ENCODE measurements at places on chromosomes 13 and 19.

GRCh38 chr13:44365008-44365407 is 8.6 kb upstream of the SERP2 start:
- DNase-seq: no peak

- DNase-seq: no peak
Measured at GRCh38 chr19:1093811-1094553, 1.2 kb downstream of the POLR2E start.

GRCh38 chr13:106048386-106048785 is 487.1 kb downstream of the EFNB2 start:
- no peak for DNase-seq

GRCh38 chr13:94595001-94595949 is 677 bp downstream of the TGDS start:
- peak; percentile 40 for DNase-seq

DNA sequence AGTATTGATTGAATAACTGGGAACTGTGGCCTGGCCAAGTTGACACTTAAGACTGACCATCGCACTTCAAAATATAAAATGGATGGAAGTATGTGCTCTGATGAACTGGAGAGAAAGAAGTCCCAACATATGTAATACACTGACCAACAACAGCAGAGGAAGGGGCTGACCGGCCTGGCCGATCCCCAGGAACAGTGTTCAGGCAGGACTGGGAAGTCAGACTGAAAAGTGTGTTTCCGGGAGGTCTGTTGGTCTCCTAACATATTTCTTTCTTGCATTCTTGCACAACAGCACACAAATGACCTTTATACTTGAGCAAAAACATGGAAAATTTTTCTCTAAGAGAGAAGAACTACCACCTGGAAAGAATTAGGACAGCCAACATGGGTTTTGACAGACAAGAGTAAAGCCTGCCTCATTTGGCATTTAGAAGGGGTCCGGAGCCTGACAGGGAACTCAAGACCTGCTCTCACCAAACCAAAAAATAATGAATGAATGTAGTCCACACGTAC is 297.8 kb downstream of the OXGR1 start:
- no peak for DNase-seq

DNA sequence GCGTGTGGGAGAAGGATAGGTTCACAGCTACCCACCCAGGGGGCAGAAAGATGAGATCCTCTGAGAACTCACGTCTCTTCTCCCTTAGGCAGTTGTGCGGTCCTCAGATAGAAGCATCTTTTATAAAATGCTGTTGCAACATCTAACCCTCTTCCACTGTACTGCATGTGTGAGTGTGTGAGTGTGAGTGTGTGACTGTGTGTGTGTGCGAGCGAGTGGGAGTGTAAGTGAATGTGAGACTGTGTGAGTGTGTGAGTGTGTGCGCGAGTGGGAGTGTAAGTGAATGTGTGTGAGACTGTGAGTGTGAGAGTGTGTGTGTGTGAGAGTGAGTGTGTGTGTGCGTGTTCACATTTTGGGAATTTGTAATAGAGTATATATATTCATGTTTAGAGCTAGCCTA is 55.6 kb upstream of the F7 start:
- no peak for DNase-seq

DNA sequence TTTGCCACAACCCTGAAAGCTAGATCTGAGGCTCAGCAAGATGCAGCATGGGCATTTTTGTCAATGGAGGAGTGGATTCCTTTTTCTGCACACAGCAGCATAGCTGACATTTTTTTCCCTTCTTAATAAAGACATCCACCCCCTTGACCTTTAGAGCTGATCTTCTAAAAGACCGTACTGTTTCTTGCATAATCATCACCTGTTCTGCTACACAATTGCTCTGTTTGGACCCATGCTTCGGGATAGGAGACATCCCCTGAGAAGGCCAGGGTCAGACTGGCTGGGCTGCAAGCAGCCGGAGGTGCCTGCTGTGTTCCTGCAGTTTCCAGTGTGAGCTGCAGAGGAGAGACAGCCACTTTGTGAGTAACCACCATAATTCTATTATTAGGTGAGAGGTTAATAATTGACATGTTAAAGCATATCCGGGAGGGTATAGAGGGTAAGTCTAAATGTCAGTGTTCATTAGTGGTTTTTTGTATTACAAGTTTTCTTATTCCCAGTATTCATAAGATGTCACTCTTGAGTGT is 108.5 kb upstream of the C1QTNF9B start:
- DNase-seq: peak; percentile 37

DNA sequence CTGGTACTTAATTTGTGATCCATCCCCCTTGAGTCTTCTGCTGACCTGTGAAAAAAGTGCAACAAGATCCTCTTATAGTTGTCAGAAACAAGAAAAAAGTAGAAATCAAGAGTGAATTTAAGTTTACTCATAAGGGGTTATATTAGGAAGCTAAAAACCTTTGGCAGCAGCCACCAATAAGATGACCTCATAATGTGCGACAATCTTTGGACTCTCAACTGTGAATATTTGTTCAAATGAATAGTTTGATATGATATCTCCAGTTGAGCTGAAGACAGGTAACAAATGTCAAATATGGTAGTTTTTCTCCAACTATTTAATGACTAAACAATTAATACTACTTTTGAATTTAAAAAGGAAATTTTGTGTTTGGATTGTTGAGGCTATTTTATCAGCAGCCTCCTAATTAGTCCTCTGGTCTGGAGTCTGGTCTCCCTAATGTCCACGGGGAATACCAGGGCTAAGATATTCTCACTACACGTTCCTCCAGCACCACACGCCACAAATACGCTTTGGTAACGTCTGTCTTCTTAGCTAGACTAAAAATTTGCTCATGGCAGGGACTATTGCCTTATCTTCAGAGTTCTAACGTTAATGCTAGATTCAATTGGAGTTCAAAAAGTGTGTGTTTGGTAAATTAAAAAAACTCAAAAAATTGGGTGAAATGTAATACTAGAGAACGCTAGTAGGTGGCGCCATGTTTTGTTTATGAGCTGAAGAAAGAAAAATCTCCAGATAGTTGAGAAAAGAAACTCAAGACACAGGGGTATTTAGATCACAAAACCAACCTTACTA is 51.0 kb upstream of the PDX1 start:
- DNase-seq: peak; percentile 27

DNA sequence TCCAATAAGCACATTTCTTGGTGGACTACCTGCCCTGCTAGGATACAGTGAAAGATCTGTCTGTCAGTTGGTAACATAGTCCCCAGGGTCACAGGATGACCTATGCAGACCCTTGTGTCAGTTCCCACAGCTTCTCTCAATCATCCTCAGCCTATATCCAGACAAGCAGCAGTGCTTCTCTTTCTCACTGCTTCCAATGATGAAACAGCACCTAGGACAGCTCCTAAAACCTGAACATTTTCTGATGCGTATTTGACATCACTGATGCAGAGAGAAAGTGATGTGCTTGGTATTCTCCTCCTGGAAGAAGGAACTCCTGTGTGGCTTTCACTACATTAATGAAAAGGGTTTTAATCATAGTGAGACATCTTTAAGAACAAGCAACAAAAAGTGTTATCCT is 43.7 kb downstream of the ZNF557 start:
- no peak for DNase-seq

DNA sequence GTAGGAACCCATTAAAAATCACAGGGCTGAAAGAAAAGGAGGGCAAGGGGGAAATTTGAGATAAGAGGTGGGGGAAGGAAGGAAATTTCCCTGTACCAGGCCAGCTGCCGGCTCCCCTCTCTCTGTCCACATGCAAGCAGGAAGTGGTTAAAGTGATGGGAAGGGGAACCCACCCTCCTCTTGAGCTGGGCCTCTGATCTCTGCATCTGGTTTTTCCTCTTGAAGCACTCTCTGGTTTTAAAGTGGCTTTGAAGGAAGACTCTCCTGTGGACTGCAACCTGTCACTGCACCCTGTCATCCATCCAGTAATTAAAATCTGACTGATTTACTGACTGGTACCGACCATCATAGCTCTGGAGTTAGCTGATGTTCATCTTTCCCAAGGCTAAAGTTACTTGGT is 239.6 kb downstream of the TSHZ3 start:
- no peak for DNase-seq

GRCh38 chr13:76027131-76027530 is 391.0 kb downstream of the LMO7 start:
- no peak for DNase-seq

- no peak for DNase-seq
Measured at GRCh38 chr13:33352526-33352925, 67.0 kb upstream of the STARD13 start.

GRCh38 chr19:45769821-45770191 is 754 bp upstream of the SIX5 start:
- DNase-seq: peak; percentile 66

DNA sequence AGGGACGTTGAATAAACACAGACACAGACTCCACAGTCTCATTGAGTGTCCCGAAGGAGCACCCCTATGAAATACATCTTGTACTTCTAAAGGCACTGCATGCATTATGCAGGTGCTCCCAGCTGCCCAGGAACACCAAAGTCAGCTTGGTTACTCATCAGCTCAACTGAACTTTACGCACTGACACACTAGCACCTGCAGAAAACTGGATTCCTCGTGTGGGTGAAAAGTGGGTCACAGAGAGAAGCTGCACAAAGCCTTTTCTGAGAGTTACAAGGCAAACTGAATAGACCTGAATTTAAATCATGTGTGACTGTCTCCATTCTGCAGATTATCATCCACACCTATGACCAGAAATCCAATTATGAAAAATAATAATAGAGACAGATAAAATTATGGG is 527.5 kb upstream of the NBEA start:
- no peak for DNase-seq

DNA sequence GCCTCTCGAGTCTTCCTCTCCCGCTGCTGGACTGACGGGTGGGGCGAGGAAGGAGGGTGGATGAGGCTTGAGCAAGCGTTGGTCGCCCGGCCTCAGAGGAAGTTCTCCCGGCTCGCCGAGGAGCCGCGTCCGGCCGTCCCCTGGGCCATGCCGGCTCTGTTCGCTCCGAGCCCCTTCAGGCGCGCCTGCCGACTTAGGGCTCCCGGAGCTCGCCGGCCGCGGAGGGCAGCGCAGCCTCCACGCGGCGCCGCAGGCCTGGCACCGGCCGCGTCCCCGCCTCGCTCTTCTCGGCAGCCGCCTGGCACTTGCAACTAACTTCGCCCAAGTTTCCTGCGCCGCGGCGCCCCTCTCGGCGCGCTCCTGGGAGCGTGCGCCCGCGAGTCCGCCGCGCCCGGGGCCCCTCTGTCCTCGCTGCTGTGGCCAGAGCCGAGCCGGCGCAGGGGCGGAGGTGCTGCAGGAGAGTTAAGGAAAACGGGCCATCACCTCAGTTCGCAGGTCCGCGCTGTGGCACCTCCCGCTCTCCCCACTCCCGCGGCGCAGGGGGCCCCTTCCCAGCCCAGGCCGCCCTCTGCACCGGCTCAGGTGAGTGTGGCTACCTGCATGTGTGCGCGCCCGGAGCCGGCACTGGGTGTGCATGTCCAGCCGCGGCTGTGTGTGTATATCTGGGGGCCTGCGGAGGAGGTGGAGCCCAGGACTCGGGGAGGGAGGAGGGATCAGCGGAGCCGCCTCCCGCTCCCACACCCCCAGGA is 641 bp upstream of the SOX21 start:
- peak; percentile 13 for DNase-seq

DNA sequence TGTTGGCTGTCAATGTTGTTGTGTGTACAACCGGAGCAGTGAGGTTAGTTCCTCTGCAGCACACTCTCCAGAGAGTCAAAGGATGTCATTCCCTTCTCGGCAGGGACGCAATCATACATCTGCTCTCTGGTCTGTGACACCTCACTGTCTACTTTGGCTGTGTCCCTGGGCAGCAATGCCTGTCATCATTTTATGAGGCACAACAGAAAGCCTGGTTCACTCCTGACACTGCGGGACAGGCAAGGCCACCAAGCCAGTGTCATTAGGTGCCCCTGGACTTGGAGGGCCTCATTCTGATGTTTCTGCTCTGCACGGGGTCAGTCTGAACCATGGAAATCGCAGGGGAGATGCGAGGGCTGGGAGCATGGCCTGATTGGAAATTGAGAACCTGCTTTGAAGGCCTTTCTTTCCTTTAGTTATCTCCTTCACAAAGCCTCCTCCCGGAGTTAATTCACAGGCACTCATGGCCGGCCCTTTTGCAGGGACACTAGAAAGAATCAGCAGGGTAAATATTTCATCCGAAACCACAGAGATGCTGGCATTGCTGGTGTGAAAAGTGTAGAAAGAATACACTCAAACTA is 284.4 kb downstream of the ZNF536 start:
- DNase-seq: no peak

DNA sequence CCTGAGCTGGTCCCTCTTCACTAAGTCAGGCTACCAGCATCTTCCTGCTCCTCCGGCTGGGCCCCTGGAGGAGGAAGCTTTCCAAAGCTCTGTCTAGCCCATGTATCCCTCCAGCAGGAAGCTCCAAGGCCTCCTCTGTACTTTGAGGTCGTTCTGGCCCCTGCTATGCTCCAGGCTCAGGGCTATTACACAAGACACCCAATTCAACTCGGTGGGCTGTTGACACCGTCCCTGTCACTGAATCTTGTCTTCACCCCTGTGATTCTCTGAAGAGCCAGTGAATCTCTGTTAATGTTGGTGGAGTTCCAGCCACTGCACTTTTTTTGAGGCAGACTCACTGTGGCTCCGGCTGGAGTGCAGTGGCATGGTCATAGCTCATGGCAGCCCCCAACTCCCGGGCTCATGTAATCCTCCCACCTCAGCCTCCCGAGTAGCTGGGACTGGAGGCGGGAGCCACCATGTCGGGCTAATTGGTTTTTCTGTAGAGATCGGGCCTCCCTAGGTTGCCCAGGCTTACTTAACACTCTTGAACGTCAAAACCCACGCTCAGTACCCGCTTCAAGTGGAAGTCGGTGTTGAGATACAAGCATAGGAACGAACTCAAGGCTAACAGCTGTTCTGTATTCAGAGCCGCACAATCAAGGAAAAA is 512 bp upstream of the REX1BD start:
- peak; percentile 8 for DNase-seq

DNA sequence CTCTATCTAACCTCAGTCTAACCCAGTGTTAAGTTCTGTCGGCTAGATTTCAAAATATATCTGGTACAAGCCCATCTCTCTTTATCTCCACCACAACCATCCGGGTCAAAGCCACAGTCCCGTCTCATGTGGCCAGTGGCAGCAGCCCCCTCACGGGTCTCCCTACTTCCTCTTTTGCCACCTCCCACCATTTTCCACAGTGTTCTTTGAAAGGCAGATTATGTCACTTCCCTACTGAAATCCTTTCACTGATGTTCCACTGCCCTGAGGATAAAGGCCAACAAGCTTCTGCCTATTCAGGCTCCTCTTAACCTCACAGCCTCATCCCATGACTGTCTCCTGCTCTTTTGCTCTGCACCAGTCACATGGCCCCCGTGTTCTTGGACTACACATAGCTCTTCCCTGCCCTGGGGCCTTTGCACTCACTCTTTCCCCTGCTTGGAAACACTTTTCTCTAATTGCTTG is 117.2 kb downstream of the UBL3 start:
- no peak for DNase-seq

GRCh38 chr13:37751025-37751424 is 118.5 kb downstream of the TRPC4 start:
- no peak for DNase-seq

All from GM20000 (cell line).